ENCODE measurements at places on chromosomes 12 and 14.

- no peak for DNase-seq
Measured at GRCh38 chr12:52206304-52207040, 14.7 kb upstream of the KRT80 start.

- DNase-seq, result no peak
Measured at GRCh38 chr12:112916270-112916669, 9.5 kb downstream of the OAS1 start.

DNA sequence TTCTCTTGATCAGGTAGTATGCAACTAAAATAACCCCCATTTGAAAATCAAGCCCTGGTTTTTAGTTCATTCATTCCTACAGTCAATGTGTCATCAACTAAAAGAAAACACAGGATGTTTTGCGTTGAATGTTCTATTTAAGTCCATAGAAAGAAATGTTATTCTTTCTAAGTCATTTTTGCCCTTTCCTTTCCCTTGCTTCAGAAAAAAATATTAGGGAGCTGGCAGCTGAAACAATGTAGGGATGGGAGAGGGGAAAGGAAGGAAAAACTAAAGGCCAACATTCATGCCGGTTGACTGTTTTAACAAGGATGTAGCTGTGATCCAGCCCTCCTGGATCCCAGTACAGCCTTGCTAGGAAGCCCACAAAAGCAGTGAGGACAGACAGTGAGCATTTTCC, 155.1 kb downstream of the BTG1 start:
- no peak for DNase-seq

DNA sequence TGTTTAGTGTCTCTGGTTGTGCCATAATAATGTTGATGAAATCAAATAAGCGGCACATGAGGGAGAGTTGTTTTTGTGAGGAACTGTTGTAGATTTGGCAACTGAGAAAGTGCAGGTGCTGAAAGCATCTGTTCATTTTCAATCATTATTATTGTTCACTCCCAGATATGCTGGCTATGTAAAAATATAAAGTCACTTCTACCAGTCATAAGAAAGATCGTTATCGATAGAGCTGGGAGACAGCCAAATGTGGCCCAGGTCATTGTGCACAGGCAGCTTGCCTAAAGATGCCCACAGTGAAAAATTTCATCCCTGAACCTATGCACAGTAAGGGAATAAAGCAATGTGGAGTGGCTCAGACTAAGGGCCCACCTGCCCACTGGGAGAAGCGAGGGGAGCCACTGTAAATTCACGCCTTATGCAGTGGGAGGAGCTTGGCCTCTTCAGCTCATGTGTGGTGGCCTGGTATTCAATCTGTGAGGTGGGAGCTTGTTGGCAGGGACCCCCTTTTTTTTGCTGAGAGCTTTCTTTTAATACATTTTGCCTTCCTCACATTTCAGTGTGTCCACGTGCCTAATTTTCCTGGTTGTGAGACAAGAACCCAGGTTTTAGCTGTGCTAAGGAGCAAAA, 1490.8 kb upstream of the TMEM132C start:
- DNase-seq, result no peak

- DNase-seq, result no peak
Measured at GRCh38 chr14:77290705-77291104, 19.7 kb upstream of the NGB start.

DNA sequence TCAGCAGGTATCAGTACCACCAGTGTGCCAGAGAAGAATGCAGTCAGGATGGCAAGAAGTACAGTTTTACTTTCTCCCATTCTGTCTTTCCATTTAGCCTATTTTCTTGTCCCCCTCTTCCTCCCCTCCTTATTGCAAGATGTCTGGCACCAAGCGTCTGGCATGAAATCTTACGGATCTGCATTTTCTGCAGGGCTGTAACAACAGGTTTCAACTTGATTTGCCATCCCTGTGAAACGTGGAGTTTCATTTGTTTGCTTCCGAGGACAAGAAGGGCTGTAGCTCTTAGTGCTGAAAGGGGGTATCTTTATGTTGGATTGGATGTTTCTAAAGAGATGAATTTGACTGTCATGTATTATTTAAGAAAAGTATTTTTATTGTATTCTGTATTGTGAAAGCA, 1110.6 kb downstream of the BCL11B start:
- DNase-seq, result no peak

DNA sequence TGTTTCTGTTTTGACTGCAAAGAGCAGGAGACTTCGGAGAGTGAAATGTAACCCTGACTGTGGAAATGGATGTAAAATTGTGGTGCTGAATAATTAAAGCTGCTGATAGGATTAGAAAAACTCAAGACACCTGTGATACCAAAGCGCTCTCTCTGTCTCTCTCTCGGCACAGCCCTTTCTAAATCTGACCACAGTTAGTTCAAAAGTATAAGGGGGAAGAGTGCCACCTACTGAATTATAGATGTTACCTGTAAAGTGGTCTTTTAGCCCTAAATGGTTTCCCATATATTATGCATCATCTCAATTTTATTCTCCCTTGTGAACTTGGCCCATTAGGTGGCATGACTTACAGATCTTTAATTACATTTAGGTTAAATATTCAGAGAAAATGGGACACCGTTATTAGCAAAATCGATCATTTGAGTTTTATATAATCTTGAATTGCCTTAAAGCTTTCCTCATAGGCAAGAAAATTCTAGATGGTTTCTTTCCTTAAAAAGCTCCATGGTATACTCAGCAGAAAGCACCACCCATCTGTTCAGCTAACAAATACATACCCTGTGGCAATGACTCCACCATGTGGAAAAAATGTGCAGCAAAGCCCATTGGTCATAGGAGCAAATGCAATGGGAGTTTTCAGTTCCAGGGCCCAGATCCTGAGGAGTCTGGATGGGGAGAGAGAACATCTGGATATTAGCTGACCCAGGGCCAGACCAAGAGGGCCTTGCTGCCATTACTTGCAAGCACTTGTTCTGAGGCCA, 18.1 kb downstream of the RFC5 start:
- peak; percentile 22 for DNase-seq

DNA sequence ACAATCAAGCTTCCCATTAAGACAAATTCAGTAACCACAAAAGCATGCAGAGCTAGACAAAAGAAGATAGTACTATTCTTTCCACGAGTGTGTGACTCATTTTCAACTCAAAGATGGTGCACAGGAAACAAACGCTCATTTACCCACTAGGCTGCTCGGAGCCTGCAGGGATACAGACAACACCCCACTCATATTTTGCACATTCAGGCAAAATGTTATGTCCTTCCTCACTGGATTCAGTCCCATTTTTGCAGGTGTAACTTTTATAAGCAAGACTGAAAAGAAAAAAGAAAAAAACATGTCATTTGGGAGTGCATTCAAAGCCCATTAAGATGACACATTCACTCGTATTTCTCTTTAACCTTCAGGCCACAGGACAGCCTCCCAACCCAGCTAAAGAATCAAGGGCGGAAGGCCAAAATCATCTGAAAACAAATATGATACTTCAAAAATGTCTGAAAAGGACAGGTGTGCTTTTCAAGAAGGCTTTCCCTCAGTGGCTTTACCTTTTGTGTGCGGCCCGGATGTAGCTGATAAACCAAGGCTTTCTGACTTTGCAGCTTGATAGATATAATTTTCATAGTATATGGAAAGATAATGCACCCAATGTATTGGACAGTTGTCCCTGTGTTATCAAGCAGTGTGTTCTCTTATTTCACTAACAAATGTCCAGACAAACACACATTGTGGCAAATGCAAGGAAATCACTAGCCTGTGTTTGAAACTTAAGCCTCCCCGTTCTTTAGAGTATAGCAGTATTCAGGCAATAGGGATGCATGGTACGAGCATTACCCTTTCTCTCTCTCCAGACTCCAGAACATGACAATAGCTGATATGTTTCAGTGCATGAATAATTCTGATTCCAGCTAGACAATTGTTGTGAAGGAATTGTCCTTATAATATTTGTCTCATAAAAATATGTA, 147.8 kb upstream of the KRR1 start:
- no peak for DNase-seq

GRCh38 chr12:45232756-45233372, 17.0 kb downstream of the ANO6 start:
- no peak for DNase-seq

DNA sequence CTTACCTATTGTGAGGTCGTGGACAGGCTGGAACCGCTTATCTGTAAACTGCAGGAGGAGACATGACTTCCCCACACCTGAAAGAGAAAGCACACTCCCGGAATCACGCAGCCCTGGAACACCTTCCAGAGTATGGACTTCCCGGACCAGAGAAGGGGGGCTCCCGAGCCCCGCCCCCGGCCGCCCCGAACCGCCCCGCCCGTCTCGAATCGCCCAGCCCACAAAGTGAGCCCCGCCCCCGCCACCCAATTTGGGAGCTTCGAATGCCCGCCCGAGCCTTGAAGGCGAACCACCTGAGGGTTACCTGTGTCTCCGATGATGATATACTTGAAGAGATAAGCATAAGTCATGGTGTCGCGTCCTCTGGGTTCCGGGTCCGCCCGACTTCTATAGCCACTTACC, 235 bp downstream of the RAB2B start:
- DNase-seq, result no peak

GRCh38 chr14:74836251-74836960, 39.5 kb downstream of the PROX2 start:
- no peak for DNase-seq

- DNase-seq, result no peak
Measured at GRCh38 chr12:102167821-102168604, 29.6 kb downstream of the PMCH start.

- no peak for DNase-seq
Measured at GRCh38 chr14:105476831-105477659, 2.4 kb downstream of the CRIP2 start.

DNA sequence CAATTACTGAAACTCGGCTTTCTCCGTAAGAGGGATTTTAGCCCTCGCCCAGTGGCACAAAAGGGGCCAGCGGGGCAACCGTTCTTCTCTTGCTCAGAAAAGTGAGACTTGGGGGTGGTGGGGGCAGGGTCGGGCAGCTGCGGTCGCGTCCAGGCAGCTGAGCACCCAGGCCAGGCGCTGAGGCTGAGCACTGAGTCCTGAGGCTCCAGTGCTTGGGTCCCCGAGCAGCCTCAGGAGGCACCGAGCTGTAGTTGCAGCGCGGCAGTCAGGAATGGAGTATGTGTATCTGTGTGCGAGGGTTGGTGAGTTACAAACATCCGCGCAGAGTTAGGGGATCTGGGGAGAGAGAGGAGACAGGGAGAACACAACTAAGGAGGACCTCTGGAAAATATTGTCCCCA, 4.1 kb upstream of the HOXC6 start:
- DNase-seq, result no peak

DNA sequence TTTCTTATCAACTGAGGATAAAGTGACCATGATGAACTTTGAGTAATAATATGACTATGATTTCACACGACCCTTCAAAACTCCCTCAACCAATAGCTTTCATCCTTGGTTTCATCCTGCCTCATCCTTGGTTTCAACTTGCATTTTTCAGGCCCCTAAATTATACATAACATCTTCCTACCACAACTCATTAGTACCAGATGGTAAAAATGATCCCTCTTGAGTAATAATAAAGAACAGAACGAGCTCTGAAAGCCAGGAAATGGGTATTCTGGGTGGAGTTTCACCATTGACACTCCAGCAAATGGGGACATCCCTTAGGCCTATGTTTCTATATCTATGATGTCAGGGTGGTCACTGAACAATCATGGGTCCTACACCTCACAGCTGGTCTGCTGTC, 72.1 kb upstream of the LMNTD1 start:
- no peak for DNase-seq
